ENCODE measurements at places on chromosomes 2 and 18.
A peak's percentile ranks its signal among the peaks of the same experiment; 100 is the strongest.

DNA sequence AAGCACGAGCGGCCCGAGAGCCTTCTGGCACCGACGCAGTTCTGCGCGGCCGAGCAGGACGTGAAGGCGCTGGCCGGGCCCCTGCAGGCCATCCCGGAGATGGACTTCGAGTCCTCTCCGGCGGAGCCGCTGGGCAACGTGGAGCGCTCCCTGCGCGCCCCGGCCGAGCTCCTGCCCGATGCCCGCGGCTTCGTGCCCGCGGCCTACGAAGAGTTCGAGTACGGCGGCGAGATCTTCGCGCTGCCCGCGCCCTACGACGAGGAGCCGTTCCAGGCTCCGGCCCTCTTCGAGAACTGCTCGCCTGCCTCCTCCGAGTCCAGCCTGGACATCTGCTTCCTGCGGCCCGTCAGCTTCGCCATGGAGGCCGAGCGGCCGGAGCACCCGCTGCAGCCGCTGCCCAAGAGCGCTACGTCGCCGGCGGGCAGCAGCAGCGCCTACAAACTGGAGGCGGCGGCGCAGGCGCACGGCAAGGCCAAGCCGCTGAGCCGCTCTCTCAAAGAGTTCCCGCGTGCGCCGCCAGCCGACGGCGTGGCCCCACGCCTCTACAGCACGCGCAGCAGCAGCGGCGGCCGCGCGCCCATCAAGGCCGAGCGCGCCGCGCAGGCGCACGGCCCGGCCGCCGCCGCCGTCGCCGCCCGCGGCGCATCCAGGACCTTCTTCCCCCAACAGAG is 70.4 kb downstream of the ARHGEF33 start:
- DNase-seq = peak; percentile 85

- no peak for DNase-seq
Observed at GRCh38 chr2:39870871-39871270, 91.8 kb upstream of the THUMPD2 start.

DNA sequence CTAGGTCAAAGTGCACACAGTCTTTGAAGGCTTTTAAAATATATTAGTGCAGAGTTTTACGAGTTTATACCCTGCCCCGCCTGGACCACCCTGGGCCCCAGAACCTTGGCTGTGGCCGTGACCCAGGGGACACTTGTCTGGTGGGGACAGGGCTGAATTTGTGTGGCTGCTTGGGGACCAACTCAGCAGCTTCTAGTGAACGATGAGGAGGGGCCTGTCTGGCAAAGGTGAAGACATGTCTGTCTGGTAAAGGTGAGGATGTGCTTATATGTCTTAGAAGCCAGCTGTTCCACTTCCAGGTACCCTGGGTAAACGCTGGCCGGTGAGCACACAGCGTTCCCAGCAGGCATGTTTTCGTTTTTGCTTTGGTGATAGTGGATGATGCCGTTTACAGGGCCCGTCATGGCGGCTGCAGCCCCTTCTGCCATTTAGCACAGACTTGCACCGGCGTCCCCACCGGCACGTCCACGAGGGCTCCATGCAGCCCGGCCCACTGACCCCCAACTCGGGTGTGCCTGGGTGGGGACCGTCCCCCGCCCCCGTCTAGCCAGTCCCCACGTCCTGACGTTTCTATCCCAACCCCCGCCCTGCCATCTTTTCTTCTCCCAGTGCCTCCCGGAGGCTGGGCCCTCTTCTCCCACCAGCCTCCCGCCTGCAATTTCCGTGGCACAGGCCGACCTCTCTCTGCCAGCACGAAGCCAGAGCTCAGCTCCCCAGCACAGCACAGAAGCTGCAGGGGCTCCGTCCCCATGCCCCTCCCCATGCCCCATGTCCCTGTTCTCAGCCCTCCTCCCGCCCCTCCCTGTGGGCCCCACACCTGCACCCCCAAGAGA is 67.8 kb downstream of the SLC66A2 start:
- no peak for DNase-seq

DNA sequence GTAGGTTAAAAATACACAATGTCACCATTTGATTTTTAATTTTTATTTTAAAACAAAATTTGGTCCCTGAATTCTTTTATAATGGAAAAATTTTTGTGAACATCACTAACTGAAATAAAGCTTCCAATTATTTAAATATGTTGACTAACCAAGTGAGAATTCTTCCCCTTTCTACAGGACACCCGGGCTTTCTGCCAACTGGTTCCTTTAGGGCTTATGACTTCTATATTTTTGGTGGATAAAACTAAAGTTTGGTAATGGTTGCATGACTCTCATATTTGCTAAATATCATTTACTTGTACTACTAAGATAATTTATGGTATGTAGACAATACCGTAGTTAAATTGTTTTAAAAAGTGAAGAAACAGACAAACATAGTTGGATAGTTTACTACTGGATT is 291.0 kb upstream of the DOK6 start:
- DNase-seq = no peak

DNA sequence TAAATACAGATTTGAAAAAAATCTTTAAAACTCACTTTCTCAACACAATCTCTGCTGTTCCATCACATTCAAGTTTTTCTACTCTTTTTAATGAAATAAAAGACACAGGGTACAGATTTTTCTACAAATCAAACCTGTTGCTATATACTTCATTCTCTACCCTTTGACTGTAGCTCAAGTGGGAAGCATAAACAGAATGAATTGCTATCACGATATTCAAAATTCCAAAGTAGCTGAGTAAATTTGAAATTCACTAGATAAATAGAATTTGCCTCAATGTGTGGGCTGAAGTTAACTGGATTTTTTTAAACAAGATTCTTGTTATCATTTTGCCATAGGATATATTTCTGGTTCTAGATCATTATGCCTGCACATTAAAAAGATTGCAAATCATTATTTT is 185.9 kb downstream of the ZNF521 start:
- no peak for DNase-seq

DNA sequence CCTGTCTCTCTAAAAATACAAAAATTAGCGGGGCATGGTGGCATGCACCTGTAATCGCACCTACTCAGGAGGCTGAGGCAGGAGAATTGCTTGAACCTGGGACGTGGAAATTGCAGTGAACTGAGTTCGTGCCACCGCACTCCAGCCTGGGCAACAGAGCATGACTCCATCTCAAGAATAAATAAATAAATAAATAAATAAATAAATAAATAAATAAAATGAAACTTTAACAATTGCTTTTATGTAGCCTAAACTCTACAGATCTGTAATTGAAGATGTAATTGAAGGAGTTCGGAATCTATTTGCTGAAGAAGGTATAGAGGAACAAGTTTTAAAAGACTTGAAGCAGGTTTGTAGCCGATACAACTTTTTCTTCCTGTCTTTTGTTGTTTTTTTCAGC is 2.9 kb downstream of the GTF2A1L start:
- no peak for DNase-seq

- no peak for DNase-seq
Observed at GRCh38 chr2:69380072-69380917, 6.7 kb downstream of the GFPT1 start.

- DNase-seq = peak; percentile 45
Observed at GRCh38 chr2:156396126-156396525, 40.1 kb upstream of the GPD2 start.

DNA sequence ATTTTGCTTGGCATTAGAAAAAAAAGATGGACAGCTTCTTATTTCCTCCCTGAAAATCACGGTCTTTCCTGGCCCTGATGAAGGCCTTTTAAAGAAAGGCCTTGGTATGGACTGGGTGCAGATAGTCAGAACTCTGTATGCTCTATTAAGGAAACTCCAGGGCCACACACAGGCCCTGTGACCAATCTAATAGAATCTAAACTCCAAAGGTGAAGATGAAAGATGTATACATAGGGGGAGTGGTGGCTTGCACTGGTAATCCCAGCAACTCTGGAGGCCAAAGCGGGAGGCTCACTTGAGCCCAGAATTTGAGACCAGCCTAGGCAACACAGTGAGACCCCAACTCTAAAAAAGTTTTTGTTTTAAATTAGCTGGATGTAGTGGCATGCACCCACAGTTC is 37.3 kb downstream of the OXER1 start:
- DNase-seq = no peak

DNA sequence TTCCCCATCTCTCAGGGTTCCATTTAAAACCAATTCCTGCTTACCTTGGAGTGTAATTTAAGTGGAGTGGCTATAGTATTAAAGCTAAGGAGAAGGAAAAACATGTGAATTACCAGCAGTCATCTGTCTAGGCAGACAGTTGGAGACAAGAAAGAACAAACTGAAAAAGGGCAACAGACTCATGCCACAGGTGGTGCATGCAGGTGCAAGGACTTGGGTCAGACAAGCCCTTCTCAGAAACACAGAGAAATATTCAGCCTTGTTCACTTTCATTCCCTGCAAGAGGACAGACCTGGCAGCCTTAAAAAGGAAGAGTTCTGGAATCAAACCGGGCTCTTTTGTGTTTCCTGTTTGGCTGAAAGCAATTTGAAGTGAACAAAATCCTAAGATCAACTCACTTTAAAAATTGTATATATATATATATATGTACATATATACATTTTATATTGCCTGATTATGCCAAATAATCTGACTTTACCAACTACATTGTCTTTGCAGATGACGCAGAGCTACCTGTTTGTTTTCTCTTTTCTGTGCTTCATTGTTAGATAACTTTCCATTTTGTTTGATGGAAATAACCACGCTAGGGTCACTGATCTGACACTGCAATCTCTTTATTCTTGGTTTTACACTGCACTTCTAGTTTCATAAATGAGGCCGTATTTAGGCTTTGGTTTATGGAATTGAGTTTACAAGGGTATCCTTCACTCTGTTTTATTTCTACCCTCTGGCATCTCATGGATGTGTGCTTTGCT is 35.1 kb upstream of the VPS54 start:
- DNase-seq = no peak

DNA sequence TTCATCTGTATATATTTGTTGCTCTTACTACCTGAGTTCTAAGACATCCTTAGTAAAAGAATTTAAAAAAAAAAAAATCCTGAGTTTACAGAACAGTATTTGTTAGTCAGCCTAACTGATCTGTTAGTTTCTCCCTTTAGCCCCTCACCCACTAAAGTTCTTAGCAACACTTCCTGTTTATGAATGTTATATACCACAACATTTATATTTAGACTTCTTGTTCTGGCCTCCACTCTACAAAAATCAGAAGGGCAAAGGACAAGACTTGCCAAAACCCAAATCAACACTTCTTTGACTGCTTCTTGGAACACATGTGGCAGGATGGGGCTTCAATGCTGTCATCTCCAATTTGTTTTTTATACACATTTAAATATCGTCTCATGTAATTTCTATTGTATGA is 71.1 kb downstream of the MGAT5 start:
- DNase-seq = no peak

GRCh38 chr2:18425210-18425703 is 135.2 kb downstream of the RDH14 start:
- no peak for DNase-seq

- peak; percentile 53 for DNase-seq
Observed at GRCh38 chr18:11981543-11982366, 448 bp downstream of the IMPA2 start.

DNA sequence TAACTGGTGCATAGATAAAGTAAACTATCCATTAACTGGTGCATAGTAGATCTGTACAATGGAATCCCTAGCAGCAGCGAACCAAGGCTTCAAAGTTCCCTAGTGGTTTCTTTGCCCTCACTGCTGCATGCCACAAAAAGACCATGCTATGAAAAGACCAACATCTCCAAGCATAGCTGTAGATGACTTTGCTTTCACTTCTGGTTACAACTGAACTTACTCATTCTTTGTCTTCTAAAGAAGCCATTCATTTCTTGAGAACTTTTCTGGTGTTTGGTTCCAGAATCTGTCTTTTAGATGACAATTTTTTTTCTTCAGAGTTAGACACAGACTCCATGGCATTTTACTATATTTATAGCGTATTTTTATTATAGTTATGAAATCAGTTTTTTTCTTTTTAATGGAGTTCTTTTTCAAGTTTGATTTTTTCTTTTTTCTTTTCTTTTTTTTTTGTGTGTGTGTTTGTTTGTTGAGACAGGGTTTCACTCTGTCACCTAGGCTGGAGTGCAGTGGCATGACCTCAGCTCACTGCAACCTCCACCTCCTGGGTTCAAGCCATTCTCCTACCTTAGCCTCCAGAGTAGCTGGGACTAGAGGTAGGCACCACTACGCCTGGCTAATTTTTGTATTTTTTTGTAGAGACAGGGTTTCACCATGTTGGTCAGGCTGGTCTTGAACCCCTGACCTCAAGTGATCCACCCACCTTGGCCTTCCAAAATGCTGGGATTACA is 63.6 kb downstream of the SLC35F5 start:
- peak; percentile 57 for DNase-seq

DNA sequence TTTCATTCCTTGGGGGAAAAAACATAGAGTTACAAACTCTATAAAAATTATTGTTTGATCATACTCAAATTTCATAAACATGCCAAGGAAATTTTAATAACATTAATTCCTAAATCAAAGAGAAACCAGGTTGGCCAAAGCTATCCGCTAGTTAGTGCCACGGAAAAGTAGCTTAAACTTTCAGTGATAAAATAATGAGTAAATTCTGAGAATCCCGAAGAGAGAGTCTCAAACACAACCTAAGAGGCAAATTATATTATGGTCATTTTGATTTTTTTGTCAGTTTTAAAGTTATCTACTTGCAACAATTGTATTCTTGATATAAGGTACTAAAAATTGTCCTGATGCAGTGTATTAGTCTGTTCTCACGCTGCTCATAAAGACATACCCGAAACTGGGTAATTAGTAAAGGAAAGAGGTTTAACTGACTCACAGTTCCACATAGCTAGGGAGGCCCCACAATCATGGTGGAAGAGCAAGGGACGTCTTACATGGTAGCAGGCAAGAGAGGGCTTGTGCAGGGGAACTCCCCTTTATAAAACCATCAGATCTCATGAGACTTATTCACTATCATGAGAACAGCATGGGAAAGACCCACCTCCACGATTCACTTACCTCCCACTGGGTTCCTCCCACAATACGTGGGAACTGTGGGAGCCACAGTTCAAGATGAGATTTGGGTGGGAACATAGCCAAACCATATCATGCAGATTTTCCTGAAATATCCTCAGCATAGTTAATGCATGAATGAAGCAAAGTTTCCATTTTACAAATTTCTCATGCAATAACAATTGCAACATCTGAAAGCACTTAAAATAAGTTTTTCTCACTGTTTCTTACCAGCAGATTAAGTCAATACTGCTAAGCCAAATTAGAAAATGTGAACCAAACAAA is 205.9 kb upstream of the STK17B start:
- peak; percentile 21 for DNase-seq

GRCh38 chr2:119820275-119820674 is 60.6 kb downstream of the PTPN4 start:
- no peak for DNase-seq

- no peak for DNase-seq
Observed at GRCh38 chr2:238106698-238107524, 6.8 kb downstream of the ESPNL start.
